Left kidney (tissue), 8 donors: ENCODE measurements at places on chromosomes 1 and 21. TPM values are rescaled to one million over a fixed set of nuclear protein-coding genes. Genes with fewer than 3 reads are reported as not detected.

AMPD1 gene
- polyA plus RNA-seq, result not detected

C1QTNF12 gene
- 8.2 TPM for polyA plus RNA-seq

SIM2 gene
- polyA plus RNA-seq, result 26.9 TPM

DAB1 gene
- 9.1 TPM for polyA plus RNA-seq

SPRR2B gene
- polyA plus RNA-seq, result not detected

HCN3 gene
- 13.9 TPM for polyA plus RNA-seq

C1QB gene
- polyA plus RNA-seq, result 5.3 TPM

DNA sequence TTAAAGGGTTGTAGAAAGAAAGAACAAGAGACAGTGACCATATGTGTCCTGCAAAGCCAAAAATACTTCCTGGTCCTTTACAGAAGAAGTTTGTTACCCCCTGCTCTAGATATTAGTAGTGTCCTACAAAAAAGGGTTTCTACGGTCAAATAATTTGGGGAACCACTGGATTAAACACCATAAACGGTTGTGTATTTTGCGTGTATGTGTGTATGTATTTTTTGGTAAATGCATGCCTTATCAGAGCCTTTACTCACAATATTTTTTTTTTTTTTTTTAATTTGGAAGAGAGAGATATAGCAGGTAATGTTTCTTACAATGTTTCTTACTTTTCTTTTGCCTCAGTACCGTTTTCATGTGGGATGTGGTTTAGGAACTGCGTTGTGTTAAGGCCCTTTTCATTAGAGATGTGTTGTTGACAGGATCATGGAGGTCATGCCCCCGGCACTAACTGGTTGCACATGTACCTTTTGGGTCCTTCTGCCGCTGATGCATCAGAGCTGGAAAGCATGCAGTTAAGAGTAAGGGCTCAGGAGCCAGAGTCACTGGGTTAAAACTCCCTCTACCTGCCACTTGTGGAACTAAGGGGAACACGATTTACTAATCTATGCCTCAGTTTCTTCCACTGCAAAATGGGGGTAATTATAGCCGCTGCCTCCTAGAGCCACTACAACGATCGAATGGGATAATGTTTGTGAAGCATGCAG is 234.6 kb upstream of the KAZN start:
- no peak for DNase-seq

- no peak for DNase-seq
These were observed 760 bp upstream of the SF3B4 start for GRCh38 chr1:149928401-149928724.

DNA sequence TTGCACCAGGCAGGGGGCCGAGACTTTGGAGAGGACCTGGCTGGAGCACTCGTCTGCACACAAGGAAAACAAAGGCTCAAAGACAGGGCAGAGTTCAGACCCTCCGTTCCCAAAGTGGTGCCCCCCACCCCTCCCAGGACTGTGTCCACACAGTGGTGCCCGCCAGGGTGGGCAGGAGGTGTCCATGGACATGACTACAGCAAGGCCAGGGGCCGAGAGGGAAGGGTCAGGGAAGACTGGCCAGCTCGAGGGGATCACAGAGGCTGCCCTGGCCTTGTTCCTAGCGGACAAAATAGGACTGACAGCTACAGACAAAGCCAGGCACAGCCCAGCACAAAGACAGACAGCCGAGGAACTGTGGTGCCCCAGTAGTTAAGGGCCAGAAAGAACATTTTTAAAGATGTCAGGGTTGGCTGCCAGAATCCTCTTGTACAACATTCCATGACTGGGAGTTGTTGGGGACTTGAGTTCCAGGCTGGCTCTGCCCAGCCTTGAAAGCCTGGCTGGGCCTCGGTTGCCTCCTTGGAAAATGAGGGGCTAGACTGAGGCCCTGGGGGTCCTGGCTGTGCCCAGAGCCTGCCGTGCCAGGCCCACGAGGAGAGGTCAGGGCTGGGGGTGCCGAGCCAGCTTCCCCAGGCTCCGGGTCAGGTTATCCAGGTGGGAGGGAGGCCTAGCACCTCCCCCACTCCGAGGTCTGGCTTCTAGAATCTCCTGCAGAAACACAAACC is 63.7 kb downstream of the SLX9 start:
- no peak for DNase-seq

GRCh38 chr21:42703136-42703908 is 49.9 kb downstream of the PDE9A start:
- no peak for DNase-seq

DNA sequence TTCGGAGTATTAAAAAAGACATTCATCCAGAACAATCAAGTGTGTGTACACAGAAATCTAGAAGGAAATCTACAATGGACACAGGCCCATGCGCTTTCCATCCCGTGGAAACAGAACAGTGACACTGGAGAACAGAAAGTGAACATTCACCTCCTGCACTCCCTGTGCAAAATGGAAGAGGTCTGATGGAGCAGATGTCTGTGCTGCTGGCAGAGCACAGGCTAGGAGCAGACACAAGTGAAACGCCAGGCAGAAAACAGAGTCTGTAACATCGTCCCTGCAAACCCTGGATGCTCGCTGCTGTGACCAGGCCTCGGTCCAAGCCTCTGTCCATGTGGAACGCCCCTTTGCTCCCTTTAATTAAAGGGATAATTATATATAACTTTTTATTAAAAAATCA is 36.1 kb downstream of the SLC45A1 start:
- no peak for DNase-seq

- no peak for DNase-seq
These were observed 78.2 kb upstream of the IFFO2 start for GRCh38 chr1:19034721-19035120.

DNA sequence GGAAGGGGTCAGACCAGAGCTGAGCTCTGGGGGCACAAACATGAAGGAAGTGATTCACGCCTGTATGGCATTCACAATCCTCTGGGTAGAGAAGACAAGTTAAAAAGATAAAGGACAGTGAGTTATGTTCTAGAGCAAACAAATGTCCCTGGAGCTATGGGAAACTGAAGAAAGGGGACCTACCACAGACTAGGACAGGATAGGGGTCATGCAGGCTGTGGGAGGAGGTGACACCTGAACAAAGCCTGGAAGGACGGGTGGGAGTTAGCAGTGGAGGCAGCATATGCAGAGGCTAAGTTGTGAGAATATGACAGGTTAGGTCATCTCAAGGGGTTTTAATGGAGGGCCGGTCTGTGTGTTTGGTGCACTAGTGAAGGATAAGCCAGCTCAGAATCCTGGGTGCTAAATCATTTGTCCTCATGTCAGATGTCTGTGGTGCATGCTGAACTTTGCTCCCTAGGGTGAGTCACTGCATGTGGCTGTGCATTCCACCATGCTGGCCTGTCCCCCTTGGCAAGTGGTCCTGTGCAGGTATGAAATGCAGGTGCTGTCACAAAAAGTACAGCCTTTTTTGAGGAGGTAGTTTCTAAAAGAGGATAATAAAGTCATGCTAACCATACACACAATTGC is 28.5 kb downstream of the TNN start:
- DNase-seq, result no peak

- no peak for DNase-seq
These were observed 459.8 kb downstream of the DSCAM start for GRCh38 chr21:40386981-40387747.

GRCh38 chr21:32993894-32994293 is 31.8 kb upstream of the OLIG2 start:
- no peak for DNase-seq

GRCh38 chr1:57091642-57092041 is 125.8 kb upstream of the C8B start:
- DNase-seq, result no peak

DNA sequence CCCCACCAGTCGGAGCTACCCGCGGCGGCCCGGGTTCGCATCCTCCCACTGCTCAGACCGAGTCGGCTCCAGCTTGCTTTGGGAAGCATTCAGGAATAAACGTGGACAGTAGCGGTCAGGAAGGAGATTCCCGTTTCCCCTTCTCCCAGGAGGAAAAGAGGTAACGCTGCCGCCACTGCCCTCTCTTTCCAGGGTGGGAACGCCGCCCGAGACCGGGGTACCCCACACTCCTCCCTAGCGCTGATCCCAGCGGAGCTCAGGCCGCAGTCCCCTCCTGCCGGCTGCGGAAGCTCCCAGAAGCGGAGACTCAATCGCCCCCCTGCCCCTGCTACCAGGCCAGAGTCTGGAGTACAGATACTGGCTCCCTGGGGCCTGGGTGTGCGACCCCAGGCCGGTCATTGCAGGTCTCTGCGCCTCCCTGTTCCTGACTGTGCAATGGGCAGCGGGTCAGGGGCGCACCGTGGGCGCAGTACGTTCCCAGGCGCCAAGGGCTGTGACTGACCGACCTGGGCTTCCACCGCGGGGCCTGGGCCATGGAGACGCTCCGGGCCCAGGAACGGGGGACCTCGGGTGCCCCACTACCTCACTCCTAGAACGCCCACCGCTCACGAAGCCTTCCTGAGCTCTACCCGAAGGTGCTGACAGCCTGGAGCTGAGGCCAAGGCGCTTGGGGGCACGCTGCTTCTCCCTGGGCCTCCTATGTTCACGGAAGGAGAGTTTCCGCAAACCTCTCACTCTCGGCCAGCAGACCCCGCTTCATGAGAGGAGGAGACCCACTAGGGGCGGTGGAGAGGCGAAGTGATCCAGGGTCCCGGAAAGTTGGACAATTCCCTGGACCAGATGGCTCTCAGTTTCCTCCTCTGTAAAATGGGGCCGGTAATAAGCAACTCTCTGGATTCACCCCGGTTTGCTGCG is 7.8 kb downstream of the DMRTA2 start:
- DNase-seq, result no peak

DNA sequence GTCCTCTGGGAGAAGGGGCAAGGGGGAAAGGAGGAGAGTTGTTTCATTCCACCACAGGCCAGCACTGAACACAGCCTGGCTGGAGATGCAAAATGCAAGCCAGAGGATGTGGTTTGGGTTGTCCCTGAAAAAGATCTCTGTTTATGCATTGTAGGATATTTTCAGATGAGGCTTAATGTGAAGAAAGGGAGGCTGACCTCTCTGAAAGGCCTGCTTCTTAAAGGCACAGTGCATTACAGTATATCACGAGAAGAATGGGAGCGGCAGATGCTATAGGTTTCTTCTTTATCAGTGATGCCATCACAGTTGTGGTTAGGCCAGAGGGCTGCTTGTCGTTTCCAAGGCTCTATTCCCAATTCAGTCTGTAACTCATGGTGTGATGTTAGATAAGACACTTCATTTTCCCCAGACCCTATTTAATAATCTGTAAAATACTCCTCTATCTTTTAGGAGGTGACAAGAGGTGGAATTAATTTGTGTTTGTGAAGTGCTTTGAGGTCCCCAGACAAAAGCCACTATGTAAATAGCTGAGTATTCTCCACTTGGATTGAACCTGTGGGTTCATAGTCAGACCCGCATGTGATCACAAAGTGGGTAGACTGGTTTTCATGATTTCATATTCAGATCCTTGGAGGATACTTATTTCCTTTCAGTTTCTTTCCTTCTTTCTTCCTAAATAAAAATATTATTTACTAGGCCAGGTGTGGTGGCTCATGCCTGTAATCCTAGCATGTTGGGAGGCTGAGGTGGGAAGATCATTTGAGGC is 76.5 kb upstream of the WDR26 start:
- DNase-seq, result no peak

DNA sequence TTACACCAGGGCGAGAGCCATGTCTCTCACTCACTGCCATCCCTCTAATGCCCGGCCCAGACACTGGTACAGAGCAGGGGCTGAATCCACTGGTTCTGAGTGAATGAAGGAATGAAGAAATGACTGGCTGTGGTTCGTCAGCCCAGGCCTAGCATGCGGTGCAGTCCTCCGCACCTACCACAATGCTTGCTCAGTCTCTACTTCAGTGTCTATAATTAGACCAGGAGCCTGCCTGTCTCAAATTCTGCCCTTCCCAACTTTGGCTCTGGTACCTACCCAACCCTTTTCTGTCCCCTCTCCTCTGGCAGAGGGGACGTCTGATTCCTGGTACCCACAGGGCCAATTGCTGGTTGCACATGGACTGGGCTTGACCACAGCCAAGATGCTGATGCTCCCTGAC is 118.2 kb upstream of the GRIK3 start:
- no peak for DNase-seq

DNA sequence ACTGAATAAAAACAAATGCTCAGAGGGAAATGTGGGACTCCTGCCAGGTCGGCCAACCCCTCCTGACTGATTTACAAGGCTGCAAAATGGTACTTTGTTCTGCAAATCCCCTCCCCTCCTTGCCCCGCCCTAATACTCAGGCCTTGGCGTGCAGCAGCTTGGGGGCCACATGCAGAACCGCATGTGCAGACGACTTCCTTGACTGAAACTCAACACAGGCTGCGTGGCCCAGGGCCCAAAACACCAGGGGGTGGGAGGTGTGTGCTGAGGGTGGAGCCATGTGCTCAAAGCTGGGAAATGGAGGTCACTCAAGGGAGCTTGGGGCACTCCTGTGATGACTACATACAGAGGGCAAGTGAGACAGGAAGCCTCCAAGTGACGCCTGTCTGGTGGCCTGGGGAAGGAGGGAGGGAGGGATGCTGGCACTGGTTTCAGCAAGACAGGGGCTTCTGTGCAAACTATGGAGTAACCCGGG is 87.2 kb downstream of the MRPL37 start:
- peak; percentile 81 for DNase-seq

DNA sequence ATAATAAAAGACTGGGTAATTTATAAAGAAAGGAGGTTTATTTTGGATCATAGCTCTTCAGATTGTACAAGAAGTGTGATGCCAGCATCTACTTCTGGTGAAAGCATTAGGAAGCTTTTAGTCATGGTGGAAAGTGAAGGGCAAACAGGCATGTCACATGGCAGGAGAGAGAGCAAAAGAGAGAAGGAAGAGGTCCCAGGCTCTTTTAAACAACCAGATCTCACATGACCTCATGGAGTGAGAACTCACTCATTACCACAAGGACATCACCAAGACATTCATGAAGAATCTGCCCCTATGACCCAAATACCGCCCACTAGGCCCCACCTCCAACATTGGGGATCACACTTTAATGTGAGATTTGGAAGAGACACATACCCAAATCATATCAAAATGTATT is 10.0 kb downstream of the RPTN start:
- DNase-seq, result no peak

- DNase-seq, result no peak
These were observed 29.5 kb downstream of the LPGAT1 start for GRCh38 chr1:211800925-211801607.

DNA sequence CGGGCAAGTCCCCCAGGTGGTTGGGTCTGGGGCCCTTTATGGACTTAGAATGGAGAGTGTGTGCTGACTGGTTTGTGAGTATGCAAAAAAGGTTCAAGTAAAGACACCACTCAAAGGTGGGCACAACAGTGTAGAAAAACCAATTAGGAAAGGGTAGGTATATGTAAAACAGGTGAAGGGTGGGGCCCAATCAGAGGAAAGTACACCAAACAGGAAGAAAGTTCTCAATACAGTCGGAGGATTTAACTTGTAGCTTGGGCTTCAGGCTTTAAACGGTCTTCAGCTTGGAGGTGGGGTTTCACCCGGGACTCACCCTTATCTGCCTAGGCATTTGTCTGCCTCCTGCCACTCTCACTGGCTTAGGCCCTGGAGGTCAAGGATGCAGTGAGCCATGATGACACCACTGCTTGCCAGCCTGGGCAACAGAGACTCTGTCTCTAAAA is 6.8 kb upstream of the PUM1 start:
- DNase-seq, result no peak
